Activated CD8-positive, alpha-beta memory T cell treated with anti-CD3 and anti-CD28 coated beads for 4 hours (primary cell): ENCODE measurements at places on chromosomes 6 and 20.

- DNase-seq = no peak
Observed at GRCh38 chr20:40540166-40540565, 148.9 kb downstream of the MAFB start.

- DNase-seq = no peak
Observed at GRCh38 chr20:38300438-38300837, 3.5 kb upstream of the BPI start.

GRCh38 chr6:17673543-17674254 is 33.0 kb downstream of the NUP153 start:
- DNase-seq = no peak

DNA sequence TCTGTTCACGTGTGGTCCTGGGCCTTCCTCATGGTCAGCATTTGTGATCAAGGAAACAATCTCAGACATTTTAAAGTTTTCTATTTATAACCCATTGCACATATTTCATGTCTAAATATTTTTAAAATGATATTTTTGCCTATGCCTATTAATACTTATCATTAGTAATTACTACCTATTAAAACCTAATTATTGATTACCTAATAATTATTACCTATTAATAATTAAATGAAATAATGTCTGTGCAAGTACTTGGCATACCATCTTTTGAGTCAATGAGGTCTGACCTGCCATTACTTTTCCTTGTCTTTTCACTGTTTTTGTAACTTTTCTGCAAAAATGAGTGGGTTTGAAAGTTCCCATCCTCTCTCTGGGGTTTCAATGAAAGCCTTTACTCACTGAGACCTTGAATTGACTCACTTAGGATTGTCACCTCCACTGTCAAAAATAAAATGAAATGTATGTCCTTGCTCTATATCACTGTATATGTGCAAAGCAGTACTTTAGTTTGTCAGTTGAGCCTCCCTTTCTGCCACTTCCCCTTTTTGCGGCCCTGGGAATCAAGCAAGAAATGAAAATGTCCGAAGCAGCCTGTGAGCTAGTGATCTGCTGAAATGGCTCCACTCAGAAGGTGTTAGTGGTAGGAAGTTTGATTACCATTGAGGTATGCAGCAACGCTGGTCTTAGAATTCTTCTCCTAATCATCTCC is 87.8 kb downstream of the L3MBTL3 start:
- no peak for DNase-seq

DNA sequence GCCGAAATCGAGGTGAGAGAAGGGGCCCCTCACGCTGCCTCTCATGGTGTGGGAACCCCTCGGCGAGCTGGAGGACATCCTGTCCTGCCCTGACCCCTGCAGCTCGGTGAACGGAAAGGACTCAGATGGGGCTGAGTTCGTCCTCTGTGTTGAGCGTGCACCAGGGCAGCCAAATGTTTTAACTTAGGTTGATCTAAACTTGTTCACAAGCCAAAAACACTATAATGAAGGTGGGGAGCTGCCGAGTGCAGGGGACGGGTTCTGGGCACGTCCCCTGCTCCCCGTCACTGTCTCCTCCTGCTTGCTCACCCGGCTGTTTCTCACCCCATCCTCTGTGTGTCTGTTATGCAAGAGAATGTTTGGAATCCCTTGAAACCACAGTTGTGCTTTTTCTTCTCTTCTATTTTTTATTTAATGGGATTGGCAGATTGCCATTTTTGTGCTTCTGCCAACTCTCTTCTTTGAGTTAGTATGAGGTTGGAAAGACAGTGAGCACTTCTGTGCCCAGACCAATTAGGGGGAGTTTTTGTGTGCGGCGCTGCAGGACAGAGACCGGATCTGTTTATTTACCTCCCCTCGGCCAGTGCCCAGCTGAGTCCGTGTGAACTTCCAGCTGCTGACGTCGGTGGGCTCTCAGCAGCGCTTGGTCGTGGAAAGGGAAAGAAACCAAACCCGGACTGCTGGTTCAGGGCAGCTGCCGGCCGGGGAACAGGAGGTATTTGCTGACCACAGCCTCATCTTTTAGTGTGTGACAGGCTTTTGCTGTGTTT is 158.1 kb downstream of the DTNBP1 start:
- no peak for DNase-seq

DNA sequence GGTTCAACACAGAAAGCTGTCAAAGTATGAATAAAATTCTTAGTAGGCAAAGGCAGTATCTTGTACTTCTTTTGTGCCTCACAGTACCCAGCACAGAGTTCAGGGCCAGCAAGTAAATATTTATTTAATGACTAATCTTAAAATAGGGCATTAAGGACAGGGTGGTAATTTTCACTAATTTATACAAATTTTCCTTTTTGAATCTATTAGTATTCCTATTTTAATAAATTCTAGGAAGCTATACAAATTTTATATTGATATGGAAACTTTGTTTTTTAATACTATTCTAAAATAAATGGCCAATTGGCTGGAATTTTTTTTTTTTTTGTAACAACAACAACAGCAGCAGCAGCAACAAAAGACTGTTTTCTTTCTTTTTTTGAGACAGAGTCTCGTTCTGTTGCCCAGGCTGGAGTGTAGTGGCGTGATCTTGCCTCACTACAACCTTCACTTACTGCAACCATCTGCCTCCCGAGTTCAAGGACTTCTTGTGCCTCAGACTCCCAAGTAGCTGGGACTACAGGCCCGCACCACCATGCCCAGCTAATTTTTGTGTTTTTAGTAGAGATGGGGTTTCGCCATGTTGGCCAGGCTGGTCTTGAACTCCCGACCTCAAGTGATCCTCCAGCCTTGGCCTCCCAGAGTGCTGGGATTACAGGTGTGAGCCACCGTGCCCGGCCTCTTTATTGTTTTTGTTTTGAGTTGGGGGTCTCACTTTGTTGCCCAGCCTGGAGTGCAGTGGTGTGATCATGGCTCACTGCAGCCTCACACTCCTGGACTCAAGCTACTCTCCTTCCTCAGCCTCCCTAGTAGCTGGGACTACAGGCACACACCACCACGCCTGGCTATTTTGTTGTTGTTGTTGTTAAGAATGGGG is 85.2 kb downstream of the FKBP5 start:
- DNase-seq = no peak
